LNCaP clone FGC (cell line): ENCODE measurements at places on chromosomes 12 and 14.

- DNase-seq = no peak
Observed at GRCh38 chr14:30296931-30297405, 262.0 kb upstream of the G2E3 start.

- DNase-seq = no peak
Observed at GRCh38 chr14:87696485-87696884, 296.5 kb downstream of the GALC start.

- DNase-seq = no peak
Observed at GRCh38 chr12:26851031-26851809, 18.2 kb upstream of the ITPR2 start.

DNA sequence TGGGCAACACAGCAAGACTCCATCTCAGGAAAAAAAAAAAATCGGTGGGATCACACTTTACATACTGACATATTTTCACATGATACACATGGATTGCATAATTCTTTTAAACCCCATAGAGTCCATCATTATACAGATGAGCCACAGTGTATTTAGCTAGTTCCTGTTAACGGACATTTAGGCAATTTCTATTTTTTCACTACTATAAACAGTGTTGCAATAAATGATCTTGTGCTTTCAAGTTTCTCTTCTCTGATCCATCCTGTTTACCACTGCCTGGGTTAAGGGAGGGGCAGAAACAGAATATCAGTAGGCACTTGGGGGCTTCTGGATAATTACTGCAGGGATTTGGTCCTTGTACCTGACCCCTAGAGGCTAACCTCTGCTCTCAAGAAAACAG, 43.4 kb upstream of the SPTLC2 start:
- no peak for DNase-seq

- no peak for DNase-seq
Observed at GRCh38 chr14:68599896-68600610, 192.8 kb downstream of the ZFP36L1 start.
